ENCODE measurements at places on chromosomes 1 and 21.

DNA sequence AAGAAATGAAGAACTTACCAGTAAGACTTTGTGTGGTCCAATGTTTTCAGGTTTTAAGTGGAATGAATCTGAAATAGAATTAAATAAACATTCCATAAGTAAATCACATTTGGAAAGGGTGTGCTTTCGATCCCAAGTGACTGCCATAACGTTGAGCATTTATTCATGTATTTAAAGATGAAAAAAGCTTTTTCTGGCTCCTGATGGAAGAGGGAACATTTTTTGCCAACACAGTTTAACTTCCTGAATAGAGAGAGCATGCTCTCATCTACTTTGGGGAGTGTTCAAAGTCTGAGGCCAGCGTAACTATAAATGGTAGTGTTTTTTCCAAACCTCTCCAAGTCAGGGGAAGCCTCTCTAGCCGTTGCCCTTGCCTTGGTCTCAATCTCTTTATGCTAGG is 55.8 kb downstream of the GNG12 start:
- DNase-seq = no peak

DNA sequence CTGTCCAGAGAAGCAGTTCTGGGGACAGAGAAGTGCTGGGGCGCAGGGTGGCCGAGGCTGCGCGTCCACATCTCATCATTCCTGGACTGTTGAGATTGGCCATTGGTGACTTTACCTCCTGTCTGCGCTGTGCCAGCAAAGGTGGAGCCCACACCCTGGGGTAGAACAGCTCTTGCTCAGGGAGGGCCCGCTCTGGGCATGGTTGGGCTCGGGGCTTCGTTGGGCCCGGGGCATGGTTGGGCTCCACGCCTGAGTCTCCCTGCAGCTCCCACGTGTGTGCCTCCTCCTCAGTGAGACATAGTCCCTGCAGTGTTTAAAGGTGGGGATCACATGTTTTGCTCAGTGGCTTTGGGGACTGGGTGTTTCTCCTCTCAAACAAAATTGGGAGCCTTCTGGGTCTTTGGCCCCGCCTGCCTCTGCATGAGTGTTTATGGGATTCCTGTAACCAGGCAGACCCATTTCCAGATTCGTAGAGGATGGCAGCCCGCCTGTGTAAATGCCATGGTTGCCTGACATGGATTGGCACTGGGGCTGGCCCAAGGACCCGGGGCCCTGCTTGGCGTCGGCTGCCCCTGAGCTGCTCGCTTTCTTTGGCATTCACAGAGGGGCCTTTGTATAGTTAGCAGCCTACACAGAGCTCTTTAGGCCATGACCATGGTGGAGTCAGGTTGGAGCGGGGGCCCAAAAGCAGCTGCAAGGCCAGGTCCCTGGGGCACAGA is 104.6 kb downstream of the TLR5 start:
- no peak for DNase-seq

DNA sequence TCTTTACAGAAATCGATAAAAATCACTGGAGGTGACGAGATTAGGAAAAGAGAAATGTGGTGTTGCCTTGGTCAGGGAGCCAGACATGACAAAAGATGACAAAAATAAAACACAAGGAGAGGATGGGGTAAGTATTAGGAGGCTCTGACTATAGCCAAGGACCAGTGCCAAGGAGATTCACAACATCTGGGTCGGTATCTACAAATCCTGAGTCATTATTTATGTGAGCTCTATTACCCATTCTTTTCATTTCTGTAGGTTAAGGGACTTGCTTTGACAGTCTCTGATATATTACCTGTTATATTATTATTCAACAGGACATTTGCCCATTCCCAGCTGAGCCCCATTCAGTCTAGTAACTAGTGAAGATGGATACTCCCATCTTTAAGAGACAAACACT is 120.8 kb downstream of the TYW3 start:
- no peak for DNase-seq

DNA sequence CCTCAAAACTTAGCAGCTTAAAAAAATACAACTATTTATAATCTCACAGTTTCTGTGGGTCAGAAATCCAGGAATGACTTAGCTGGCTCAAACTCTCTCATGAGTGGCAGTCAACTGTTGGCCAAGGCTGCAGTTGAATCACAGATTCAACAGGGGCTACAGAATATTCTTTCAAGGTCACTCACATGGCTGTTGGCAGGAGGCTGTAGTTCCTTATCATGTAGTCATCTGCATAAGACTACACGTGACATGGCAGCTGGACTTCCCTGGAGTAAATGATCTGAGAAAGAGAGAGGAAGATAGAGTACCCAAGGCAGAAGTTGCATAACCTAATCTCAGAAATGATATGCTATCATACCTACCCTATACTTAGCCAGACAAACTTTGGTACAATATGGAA is 75.2 kb upstream of the TSPAN2 start:
- DNase-seq = no peak

DNA sequence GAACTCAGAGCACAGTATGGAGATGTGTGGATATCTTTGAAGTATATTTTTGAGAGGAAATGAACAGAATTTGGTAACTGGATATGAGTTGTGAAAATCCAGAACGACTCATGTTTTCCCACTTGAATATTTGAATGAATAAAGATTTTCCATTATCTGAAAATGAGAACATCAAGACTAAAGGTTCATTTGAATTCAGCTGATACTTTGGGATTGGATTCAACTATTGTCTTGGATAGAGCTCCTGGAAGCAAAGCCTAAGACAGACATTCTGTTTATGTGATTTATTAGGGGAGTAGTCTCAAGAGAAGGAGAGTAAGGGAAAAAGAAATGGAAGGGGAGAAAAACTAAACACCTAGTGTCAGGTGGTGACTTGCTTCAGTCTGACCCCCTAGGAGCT is 256.0 kb upstream of the LYPLAL1 start:
- no peak for DNase-seq

DNA sequence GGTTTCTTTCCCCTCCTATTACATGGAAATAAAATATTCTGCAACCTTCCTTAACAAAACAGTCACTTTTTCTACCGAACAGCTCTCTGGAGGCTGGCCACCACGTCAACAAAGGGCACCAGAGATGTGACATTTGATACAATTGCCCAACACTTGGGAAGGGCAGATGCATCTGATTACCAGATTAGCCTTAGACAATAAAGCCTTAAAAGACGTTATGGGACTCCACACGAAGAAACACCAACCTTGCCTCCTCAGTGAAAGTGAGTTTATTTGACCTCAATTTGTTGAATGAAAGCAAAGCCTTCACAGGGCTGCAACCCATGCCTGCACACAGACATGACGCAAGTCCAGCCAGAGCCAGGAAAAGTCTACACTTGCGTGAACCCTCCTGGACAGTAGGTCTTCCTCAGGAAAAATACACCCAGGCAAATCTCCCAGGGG is 136.1 kb downstream of the TGFBR3 start:
- no peak for DNase-seq

GRCh38 chr1:151985768-151986167 is 7.9 kb downstream of the S100A10 start:
- DNase-seq = no peak

DNA sequence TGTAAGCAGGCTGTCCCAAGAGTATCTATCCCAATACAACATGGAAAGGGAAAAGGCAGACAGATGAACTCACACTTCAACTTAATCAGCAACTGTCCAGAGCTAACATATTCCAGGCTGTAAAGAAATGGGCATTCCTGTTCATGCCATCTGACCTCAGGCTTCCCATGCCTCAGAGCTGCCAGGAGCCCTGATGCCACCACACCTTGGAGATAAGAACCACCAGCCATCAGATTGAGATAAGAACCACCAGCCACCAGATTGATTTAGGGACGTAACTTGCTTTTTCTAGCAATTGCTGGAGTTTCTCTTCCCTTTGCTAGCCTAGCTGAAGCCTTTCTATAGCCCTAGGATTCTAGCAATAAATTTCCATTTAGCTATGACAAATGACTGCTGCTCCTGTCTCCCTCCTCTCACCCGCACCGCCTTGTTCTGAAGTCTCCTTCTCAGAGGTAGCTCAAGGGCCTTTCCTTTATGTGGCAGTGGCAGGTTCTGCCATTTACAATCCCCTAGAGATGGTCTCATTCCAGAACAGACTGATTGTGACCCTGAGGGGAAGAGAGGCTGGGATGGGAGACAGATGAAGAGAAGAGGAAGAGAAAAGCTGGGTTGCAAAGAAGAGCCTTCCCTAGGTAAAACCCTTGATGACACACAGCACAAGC is 88.0 kb upstream of the CTTNBP2NL start:
- DNase-seq = no peak

DNA sequence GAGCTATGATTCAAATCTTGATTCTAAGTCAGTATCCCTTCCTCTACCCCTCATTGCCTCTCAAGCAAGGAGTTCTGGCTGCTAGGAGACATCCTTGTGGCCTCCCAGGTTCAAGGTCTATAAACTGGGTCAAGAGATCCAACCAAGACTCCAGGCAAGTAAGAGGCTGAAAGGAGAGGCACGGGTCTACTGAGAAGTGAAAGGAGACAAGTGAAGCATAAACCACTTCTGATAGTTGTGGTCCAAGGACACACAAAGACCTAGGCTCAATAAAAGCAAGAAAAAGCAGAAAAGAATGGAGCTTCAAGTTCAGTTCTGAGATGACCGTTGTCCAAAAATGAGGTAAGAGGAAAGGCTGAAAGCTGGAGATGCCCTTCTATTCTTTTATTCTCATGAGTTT is 17.8 kb upstream of the PPP2R5A start:
- DNase-seq = no peak

- no peak for DNase-seq
Observed at GRCh38 chr1:98949166-98949565, 55.5 kb downstream of the PLPPR5 start.

All from iPS DF 6.9 (cell line).